ENCODE measurements at places on chromosomes 6 and 20.

- no peak for DNase-seq
Measured at GRCh38 chr6:106167096-106167814, 81.1 kb downstream of the PRDM1 start.

- DNase-seq, result no peak
Measured at GRCh38 chr6:3045777-3046176, 22.5 kb upstream of the RIPK1 start.

GRCh38 chr20:61746781-61747180 lies 318.9 kb downstream of the TAF4 start:
- no peak for DNase-seq

DNA sequence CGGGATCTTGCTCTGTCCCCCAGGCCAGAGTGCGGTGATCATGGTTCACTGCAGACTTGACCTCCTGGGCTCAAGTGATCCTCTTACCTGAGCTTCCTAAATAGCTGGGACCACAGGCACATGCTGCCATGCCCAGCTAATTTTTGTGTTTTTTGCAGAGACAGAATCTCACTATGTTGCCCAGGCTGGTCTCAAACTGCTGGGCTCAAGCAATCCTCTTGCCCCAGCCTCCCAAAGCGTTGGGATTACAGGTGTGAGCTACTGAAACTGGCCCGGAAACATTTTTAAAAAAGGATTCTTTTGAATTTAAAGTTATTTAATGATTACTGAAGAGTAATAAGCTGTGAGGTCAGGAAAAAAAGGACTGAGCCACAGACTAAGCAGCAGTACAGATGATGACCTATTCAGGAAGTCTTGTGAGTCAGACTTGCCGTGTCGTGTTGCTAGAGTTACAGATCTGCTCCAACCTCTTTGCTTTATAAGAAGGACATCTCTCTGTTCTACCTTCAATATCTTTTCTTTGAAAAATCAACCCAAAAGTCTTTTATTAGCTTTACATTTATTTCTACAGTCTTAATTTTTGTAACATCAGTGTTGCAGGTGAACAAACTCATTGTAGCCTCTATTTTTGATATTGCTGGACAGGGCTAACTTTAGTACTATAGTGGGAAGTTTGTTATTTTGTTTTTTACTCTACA lies 108.7 kb downstream of the NCOA3 start:
- DNase-seq, result peak; percentile 70

- no peak for DNase-seq
Measured at GRCh38 chr6:138012682-138013081, 94.5 kb downstream of the PERP start.

- DNase-seq, result no peak
Measured at GRCh38 chr6:105273589-105273988, 93.8 kb upstream of the POPDC3 start.

- no peak for DNase-seq
Measured at GRCh38 chr6:139627091-139627490, 252.6 kb upstream of the CITED2 start.

DNA sequence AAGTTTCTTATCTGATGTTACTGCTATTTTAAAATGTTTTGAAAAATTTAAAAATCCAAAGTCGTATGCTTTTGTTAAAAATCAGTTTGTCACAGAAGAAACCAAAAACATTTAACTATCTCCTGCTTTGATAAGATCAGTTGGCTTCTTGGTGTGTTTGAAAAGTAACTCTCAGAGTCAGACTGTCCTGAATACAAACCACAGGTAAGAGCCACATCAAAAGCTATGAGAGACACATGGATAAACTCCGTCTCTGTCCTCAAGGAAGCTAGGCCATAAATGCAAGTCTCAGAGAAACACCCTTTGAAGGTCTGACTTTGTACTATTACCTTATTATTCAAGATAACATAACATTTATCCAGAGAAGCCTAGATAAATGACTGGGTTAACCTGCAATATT lies 7.7 kb downstream of the HBS1L start:
- no peak for DNase-seq

DNA sequence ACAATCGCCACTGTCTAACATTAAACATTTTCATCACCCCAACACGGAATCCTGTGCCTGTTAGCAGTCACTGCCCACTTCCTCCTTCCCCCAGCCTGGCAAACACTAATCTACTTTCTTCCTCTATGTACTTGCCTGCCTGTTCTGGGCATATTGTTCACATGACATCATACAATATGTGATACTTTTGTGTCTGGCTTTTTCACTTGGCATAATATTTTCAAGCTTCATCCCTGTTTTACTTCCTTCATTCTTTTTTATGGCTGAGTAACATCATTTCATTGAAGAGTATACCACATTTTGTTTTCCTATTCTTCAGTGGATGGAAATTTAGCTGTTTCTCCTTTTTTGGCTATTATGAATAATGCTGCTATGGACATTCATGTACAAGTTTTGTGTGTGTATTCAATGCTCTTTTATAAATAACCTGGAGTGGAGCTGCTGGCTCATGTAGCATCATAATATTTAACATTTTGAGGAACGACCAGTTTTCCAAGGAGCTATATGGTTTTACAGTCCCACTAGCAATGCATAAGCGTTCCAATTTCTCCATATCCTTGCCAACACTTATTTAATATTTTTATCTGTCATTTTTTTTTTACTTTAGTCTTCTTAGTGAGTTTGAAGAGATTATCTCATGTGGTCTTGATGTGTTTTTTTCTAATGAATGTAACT lies 360.1 kb downstream of the HDGFL1 start:
- peak; percentile 22 for DNase-seq

DNA sequence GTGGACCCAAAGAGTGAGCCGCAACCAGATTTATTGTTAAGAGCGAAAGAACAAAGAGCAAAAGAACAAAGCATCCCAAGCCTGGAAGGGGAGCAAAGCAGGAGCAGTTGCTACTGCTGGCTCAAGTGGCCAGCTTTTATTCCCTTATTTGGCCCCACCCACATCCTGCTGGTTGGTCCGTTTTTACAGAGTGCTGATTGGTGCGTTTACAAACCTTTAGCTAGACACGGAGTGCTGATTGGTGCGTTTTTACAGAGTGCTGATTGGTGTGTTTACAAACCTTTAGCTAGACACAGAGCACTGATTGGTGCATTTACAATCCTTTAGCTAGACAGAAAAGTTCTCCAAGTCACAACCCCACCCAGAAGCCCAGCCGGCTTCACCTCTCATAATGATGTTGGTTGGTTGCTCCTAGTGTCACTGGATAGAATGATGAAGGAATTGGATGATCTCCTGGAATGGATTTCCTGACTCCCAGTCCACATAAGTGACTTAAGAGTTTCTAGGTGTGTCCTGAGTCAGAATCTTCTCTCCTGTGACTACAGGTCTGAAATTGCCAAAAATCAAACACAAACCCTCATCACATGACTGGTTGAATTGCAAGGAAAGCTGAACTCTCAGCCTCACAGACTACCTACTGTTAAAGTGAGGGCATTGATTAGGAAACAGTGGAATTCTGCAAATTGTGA lies 52.1 kb upstream of the CAP2 start:
- DNase-seq, result no peak

- no peak for DNase-seq
Measured at GRCh38 chr6:34486106-34486740, 20.3 kb downstream of the PACSIN1 start.

- DNase-seq, result no peak
Measured at GRCh38 chr6:6604015-6604414, 15.5 kb downstream of the LY86 start.

DNA sequence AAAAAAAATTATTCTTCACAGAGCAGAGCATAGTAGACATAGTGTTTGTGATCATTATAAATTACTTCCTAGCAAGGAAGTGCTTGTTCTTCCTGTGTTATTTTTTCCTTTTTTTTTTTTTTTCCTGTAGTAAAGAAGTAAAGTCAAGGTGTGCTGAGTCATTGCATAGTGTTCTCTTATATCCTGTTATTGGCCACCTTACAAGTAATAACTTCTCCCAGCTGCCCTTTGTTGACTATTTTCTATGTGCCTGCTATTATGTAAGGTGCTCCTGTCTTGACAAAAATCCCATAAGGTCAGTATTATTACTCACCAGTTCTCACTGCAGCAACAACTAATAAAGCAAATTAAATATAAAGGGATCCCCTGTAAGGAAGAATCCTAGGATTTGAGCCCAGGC lies 195.3 kb downstream of the GJA1 start:
- DNase-seq, result no peak
